ENCODE measurements at places on chromosomes 6 and 20.

DNA sequence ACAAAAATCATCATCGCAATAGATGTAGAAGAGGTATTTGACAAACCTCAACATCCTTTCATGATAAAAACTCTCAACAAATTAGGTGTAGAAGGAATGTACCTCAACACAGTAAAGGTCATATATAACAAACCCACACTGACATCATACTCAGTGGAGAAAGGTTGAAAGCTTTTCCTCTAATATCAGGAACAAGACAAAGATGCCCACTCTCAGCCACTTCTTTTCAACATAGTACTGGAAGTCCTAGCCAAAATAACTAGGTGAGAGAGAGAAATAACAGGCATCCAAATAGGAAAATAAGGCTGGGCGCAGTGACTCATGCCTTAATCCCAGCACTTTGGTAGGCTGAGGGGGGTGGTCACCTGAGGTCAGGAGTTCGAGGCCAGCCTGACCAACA lies 95.8 kb downstream of the ZDHHC14 start:
- DNase-seq = no peak

GRCh38 chr6:80636689-80637088 lies 530.2 kb downstream of the BCKDHB start:
- no peak for DNase-seq

DNA sequence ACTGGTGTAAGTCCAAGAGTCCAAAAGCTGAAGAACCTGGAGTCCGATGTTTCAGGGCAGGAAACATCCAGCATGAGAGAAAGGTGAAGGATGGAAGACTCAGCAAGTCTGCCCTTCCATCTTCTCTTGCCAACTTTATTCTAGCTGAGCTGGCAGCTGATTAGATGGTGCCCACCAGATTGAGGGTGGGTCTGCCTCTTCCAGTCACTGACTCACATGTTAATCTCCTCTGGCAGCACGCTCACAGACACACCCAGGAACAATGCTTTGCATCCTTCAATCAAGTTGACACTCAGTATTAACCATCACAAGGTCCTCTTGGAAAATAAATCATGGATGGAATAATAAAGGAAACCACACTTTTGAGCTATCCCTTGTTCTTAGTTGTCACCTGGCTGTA lies 121.2 kb downstream of the MAP3K7 start:
- no peak for DNase-seq

- no peak for DNase-seq
These were observed 298.4 kb downstream of the UTRN start for GRCh38 chr6:144583614-144583954.

DNA sequence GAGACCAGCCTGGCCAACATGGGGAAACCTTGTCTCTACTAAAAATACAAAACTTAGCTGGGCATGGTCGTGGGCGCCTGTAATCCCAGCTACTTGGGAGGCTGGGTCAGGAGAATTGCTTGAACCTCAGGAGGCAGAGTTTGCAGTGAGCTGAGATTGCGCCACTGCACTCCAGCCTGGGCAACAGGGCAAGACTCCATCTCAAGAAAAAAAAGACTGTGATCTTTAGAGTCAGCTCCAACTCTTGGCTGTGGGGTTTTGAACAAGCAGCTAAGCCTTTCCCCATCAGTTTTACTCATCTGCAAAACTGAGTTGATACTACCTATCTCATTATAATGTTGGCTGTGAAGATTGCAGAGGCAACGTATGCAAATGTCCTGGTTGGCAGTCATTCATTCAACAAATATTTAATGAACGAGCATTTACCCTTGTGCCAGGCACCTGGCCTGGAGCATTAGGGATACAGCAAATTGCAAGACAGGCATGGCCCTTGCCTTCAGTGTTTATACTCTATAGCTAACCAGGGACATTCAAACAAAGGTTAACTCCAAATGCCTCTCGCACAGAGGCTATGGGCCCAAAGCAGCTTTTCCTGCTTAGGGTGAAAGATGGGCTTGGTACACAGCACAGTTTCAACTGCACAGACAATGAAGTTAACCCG lies 37.8 kb downstream of the ILRUN start:
- no peak for DNase-seq

DNA sequence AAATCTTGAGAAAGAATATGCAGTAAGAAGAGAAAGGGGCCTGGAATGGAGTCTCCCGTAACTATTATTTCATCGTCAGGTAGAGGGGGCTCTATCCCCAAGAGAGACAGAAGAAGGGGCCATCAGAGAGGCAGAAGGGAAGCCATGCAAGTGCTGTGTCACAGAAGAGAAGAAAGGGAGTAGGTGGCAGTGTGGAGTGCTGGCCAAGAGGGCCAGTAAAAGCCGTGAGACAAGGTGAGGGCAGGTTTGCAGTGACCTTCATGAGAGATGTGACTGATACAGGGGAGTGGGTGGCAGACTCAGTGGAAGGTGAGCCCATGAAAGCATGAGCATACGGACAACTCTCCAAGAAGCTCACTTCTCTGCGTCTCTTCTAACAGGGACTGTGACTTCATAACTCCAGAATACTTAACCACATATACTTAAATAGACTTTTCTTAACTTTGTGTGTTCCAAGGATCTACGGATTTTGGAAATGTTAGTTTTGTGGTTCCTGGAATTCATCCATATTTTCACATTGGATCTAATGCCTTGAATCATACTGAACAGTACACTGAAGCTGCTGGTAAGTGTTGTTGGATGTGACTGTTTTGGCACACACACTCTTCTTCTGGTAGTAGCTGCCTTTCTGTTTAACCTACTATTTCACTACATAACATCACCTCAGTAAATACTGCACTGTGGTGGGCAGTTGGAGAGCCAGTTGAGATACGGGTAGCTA lies 15.6 kb downstream of the PM20D2 start:
- DNase-seq = no peak

- DNase-seq = peak; percentile 83
These were observed 49.1 kb downstream of the UTRN start for GRCh38 chr6:144334150-144334708.

DNA sequence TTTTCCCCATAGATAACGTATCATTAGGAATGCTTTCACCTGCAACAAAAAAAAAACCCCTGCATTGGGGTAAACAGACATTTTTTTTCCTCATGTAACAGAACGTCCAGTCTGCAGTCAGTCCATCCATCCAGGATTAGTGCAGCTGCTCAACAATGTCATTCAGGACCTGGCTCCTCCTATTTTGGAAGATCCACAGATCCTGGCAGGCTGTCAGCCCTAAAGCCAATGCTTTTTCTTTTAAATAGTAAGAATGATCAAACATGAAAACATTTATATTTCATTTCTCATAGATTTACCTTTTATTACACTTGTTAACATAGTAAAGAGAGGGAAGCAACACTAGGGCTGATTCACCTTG lies 116.5 kb upstream of the CCDC28A start:
- no peak for DNase-seq

- no peak for DNase-seq
These were observed 61.1 kb upstream of the C20orf144 start for GRCh38 chr20:33600981-33601380.

DNA sequence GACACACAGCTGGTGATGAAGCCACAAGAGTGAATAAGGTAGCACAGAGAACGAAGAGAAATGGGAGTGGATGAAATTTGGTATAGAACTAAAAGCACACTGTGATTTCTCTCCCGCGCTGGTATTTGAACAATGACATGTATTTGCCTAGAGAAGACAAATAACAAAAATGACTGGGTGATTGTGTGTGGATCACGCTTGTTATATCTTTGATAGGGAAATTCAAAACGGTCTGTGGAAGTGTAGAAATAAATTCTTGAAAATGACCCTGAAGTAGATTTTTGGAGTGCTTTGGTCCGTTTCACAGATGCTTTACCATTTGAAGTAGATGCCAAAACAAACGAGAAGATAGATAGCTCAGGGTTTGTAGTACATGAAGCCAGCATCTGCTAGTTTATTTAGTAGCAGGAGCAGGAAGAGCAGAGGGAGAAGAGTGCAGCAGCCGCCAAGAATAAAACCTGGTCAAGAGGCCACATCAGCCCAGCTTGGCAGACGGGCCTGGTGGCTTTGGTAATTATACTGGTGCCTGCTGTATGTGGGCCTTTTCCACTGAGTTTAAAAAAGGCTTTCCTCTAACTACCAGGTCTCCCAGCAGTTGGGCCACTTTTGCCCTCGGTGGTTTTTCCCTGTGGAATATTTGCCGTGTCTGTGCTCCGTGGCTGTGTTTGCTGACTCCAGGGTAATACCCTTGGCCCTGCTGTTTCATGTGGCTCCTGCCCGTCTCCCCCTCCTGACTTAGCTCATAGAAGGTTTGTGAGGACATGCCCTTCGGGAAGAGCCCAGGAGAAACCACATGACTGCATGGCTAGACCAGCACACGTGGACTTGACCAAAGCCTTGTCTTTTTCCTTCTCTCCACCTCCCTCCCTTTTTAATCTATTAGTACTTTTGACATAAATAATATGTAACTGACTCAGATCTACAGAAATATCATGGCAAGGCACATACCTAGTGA lies 294.0 kb downstream of the SOX4 start:
- DNase-seq = no peak

- peak; percentile 77 for DNase-seq
These were observed 48.9 kb downstream of the ANKRD60 start for GRCh38 chr20:58179432-58180099.

- DNase-seq = no peak
These were observed 76.9 kb downstream of the TXNDC5 start for GRCh38 chr6:7833751-7834070.

GRCh38 chr6:28008053-28008452 lies 51.0 kb downstream of the OR2B6 start:
- DNase-seq = no peak
